ENCODE measurements at places on chromosomes 5 and 9.

DNA sequence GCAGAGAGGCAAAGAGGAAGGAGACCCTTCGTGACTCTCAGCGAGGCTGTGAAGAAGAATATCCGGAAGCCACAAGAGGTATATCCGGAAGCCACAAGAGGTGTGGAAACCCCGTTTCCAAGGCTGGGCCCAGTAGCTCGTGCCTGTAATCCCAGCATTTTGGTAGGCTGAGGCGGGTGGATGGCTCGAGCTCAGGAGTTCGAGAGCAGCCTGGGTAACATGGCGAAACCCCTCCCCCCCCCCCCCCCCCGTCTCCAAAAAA, 612 bp upstream of the BBLN start:
- no peak for DNase-seq

- no peak for DNase-seq
These were observed 51.0 kb downstream of the FER start for GRCh38 chr5:108798513-108799265.

GRCh38 chr9:89185980-89186379, 7.4 kb upstream of the SHC3 start:
- DNase-seq, result peak; percentile 19

GRCh38 chr9:83422527-83422926, 115.7 kb downstream of the FRMD3 start:
- DNase-seq, result peak; percentile 81

DNA sequence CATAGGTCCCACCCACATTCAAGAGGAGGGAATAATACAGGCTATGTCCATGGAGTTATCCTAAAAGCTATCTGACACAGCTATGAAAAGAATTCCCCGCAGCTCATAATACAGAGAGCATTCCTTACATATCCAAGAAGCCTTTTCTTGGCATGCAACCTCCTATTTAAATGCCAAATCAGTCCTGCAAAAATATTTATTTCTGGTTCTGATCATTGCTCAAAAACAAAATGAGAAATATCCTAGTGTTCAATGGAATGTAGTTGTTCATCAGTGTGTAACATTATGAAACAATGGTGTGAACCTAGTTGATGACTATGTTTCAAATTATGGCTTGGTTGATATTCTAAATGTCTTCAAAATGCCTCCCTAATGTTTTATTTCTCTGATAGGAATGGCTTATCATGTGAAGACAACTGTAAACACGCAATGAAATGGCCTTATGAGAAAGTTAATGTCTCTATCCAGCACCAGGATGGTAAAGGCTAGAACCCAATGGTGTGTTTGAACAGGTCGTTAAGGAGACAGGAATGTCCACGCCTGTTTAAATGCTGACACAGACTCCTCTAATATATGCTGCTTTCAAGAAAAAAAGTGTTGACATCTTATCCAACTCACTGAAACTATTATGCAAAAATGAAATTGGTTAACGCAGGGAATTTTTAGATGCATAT, 126.7 kb upstream of the CDH6 start:
- no peak for DNase-seq

GRCh38 chr5:136886608-136887007, 521.3 kb upstream of the TRPC7 start:
- peak; percentile 82 for DNase-seq

GRCh38 chr5:53545744-53546143, 14.7 kb upstream of the NDUFS4 start:
- DNase-seq, result no peak
